ENCODE measurements at places on chromosomes 3 and 15. TPM values are rescaled to one million over a fixed set of nuclear protein-coding genes. Genes with fewer than 3 reads are reported as not detected.

- DNase-seq = no peak
Observed at GRCh38 chr15:77720655-77721054, 87.9 kb upstream of the LINGO1 start.

GRCh38 chr15:72033711-72034110 is 84.2 kb downstream of the MYO9A start:
- no peak for DNase-seq

- no peak for DNase-seq
Observed at GRCh38 chr15:64275934-64276333, 80.0 kb downstream of the CSNK1G1 start.

- DNase-seq = no peak
Observed at GRCh38 chr3:58387650-58388546, 45.7 kb downstream of the PDHB start.

The DUOXA2 gene
- total RNA-seq = not detected

The TRPC1 gene
- total RNA-seq = 1.7 TPM

The SUSD5 gene
- not detected for total RNA-seq
